CD4-positive, alpha-beta T cell treated with Interleukin-2 at 100 ng/mL for 4 hours (primary cell): ENCODE measurements at places on chromosomes 12 and 14.
A peak's percentile ranks its signal among the peaks of the same experiment; 100 is the strongest.

DNA sequence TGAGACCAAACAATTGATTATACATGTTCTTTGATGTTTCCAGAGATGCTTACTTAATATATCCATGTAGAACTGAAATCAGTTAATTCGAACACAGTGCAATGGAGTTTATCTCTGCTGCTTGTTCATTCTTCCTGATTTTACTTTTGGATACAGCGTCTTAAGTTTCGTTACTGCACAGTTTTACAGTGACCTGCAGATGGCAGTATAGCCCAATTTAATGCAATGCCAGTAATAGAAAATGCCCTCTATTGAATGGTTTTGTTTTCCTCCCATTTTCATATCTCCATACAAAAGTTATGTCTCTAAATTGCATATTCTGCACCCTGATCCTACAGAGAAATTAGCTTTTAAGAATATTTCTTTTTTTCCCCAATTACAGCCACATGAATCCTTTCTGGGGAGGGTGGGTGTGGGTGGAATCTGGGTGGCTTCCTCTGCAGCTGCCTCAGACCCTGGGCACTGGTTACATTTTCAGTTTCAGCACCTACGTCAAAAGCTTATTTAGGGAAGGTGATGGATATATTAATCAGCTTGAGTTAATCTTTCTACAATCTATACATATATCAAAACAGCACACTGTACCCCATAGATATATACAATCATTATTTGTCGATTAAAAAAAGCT is 101.1 kb upstream of the DCD start:
- DNase-seq = peak; percentile 72

DNA sequence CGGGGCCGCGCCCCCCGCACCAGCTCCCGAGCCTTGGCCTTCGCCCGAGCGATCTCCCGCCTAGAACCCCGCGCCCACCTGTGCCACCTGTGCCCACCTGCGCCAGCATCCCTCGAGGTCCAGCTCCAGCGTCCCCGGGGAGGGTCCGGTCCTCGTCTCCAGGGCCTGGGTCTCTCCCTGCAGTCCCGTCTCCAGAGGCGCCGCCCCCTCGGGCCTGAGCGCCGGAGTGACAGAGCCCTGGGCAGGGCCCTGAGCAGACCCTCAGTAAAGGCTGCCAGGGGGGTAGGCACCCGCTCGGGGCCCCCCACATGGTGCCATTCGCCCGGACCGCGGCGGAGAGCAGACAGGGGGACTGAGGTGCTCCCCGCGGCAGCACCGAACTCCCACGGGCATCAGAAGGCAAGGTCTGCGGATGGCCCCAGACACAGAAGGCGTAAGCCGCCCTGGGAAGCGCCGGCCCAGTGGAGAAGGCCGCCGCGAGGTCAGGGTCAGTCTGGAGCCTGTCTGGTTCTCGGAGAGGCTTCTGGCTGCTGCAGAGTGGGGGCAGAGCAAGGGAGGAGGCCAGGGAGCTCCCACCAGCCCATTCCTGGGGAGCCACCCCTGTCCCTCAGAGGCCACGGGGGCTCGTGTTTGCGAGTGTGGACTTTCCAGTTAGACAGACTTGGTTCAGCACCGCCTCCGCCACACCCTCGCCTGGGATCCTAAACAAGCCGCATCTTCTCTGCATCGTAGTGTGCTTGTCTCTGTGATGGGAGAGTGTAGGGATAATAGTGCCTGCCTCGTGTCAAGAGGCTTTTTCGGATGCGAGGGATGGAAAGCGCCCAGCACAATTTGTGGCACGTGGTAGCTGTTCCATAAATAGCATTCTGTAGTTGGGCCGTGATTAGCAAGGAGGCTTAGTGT is 1.1 kb upstream of the PPP1R13B start:
- DNase-seq = no peak

- DNase-seq = no peak
Measured at GRCh38 chr14:90850487-90850886, 34.3 kb upstream of the TTC7B start.

DNA sequence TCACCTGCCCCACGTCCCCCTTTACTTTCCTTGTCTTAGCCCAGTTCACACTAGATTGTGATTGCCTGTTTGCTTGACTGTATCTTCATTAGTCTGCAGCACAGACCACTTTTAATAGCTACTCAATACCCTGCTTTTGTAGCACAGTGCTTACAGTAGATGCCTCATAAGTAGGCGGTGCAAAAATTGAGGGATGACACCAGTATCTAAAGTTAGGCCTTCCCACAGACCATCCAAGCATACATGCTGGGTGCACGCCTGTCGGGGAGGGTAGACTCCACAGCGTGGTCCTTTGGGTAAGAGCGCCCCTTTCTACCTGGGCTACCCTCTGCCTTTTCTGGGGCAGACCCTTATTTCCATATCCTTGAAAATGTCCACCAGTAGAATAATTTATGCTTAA is 140.8 kb downstream of the GCH1 start:
- DNase-seq = no peak
